ENCODE measurements at places on chromosomes 6 and 20.

DNA sequence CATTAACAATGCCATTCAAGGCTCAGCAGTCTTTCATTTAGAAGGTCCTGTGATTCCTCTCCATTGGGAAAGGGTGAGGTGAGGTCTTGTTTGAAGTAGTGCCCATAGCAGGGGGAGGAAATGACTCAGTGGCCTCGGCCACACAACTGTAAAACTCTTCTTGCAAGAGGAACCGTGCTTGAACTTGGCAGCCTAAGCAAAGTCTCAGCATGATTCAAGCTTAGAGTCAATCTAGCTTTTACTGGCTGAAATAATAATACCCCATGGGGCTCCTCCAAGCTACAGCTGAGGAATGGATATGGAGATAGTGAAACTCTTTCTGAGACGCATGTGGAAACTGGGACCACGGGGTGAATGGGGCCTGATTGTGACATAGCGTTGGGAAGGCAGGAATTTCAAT, 428.2 kb downstream of the BMP2 start:
- peak; percentile 48 for DNase-seq

- DNase-seq, result peak; percentile 86
Observed at GRCh38 chr6:112231594-112232060, 22.7 kb downstream of the LAMA4 start.

GRCh38 chr6:36493319-36493718, 50.5 kb downstream of the KCTD20 start:
- DNase-seq, result no peak

DNA sequence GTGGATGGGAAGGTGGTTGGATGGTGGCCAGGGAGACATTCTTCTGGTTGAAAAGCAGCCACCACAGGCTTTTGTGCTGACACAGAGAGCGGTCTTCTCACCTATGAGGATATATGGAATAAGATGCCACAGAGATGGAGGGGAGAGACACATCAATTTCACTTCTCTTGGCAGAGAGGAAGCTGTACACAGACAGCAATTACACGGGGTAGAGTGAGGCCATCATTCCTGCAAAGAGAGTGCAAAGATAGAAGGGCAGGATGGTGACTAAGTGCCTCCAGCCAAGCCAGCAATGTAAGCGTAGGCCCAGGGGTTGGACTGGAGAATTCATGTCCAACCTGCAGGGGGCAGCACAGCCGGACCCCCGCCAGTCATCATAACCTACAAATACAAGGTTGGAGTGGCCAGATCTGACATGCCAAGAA, 56.4 kb downstream of the NRN1 start:
- peak; percentile 62 for DNase-seq

- no peak for DNase-seq
Observed at GRCh38 chr6:24385536-24386269, 17.0 kb upstream of the MRS2 start.

GRCh38 chr20:62007127-62007647, 58.5 kb downstream of the TAF4 start:
- DNase-seq, result no peak

DNA sequence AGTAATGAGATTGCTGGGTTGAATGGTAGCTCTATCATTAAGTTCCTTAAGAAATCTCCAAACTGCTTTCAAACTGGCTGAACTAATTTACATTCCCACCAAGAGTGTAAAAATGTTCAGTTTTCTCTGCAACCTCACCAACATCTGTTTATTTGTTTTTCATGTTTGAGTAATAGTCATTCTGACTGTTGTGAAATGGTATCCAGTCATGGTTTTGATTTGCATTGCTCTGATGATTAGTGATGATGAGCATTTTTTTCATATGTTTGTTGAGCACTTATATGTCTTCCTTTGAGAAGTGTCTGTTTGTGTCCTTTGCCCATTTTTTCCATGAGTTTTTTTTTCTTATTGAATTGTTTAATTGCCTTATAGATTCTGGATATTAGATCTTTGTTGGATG, 24.9 kb downstream of the DEFB125 start:
- no peak for DNase-seq

GRCh38 chr6:39310542-39310941, 3.7 kb downstream of the KCNK17 start:
- DNase-seq, result no peak

DNA sequence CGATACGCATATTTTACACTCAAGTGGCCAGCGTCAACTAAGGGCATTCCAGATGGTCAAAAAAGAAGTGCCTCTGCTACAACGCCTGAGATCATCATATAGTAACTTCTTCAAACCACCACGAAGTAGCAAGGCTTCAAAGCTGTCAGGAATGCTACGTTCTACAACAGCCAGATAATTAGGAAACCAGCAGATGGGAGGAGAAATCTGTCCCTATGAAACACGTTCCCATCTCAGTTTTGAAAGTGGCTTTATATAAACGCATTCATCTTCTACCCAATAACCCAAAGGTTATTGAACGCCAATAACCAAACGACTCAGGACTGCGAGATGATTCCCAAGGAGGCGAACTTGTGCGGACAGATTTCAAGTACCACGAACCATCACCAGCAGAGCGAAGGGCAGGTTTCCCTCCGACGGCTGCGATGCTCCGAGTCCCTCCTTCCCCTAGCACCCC, 1.2 kb downstream of the ABHD12 start:
- DNase-seq, result no peak

DNA sequence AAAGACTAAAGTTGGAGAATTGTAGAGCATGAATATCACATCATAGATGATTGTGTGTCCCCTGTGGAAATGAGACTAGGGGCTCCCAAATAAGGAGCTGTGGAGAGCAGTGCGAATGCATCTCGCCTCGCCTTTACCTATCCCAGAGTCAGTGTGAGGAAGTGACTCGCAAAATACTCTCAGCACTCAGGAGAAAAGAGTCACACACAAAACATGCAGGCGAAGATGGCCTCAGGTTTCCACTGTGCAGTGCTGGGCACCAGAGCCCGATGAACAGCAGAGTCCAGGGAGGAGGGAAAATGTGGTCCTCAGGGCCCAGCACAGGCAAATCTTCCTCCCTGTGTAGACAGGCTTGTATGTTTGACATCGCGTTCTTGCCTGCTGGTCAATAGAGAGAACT, 126.5 kb upstream of the AFDN start:
- no peak for DNase-seq

DNA sequence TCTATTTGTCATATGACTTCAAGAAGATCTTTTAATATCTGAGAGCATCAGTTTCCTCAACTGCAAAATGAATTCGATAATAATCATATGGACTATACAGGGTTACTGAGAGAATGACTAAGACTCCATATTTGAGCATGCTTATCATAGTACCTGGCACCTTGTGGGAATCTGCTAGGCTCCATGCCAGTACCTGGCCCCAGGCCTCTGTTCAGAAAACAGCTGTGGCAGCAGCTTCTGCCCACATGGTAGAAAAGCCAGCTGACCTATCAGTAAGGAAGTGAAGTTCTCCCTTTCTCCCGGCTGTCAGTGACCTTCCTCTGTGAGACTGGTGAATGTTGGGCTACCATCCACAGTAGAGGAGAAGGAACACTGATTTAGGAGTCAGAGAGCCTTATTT, 574.9 kb upstream of the CHD6 start:
- DNase-seq, result no peak

Data from kidney capillary endothelial cell (primary cell).